ENCODE measurements at places on chromosomes 16 and 17.

DNA sequence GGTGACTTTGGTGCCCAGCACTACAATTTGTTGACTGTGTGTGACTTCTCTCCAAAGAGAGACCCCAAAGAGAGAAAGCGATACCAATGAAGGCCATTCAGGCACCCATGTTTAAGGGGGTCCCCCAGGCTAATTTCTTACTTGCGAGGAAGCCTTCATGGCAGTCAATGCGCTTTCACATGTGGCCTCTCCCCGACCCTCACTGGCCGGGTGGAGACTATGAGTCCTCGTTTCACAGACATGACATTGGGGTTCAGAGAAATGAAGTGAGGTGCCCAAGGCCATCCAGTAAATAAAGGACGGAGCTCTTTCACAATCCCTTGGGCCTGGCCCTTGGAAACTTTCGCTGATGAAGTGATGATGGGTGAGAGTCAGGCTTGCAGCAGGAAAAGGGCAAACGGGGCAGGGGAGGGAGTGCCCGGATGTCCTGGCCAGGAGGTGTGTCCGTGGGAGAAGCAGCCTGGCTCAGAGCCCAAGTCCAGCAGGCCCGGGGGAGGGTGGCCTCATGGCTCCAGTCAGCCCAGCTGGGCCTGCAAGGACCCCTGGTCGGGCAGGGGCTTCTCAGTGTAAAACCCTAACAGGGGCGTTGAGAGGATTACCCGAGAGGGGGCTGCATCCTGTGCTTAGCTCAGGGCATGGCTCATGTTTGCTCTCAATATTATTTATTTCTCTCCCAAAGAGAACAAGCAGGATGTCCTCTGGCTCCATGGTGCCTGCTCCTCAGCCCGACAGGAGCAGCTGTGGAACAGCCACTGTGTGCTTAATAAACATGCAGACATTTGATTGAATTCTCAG is 14.7 kb downstream of the TBX2 start:
- DNase-seq = no peak

DNA sequence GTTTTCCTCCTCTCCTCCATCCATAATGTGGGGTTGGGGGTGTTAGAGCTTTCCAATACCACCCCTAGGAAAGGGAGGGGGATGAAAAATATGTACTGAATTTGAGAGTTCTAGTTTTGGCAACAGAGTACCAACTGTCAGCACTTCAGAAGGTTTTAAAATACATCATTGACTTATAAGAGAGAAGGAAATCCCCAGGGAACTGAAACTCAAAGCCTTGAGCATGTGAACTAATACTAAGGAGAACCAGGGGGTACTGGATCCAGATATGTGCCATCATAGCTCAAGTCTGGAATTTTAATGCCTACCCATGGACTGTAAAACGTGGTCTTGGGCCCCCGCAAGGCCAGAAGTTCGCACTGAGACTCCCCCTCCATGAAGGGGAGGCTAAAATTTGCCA is 15.8 kb downstream of the CACNG5 start:
- DNase-seq = no peak

GRCh38 chr16:16028311-16028999 is 79.0 kb downstream of the ABCC1 start:
- no peak for DNase-seq

DNA sequence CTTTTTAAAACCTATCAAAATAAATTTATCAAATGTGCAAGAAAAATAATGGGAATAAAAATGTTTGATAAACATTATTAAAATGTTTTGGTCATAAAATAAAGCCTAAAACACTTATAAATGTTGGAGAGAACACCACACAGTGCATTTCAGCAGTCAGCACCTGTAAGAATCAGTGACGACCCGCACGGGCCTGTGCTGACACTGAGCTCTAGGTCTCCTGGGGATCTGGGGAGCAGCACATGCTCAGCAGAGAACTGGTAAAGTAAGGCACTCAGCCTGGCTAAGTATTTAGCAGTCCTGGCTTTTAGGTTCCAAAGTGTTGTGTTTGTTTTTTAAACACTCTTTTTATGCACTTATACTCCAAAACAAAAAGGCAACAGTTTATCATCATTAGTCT is 46.9 kb downstream of the HELZ start:
- DNase-seq = no peak

All from stimulated activated CD4-positive, alpha-beta T cell treated with anti-CD3 and anti-CD28 coated beads, Interleukin-1b, Interleukin-23, amount 100 ng/mL, for 1 hour (primary cell).